H1 (cell line): ENCODE measurements at places on chromosomes 16 and 17. TPM values are rescaled to one million over a fixed set of nuclear protein-coding genes. Genes with fewer than 3 reads are reported as not detected.

GRCh38 chr17:50710025-50710424 is 2.3 kb upstream of the ANKRD40 start:
- DNase-seq: no peak

- no peak for DNase-seq
These were observed 8.9 kb downstream of the RHBDF2 start for GRCh38 chr17:76492123-76492988.

GRCh38 chr16:87127061-87127765 is 190.0 kb downstream of the C16orf95 start:
- DNase-seq: no peak

DNAH3 gene
- 0.71 and 0.78 TPM in 2 replicates for total RNA-seq

SRL gene
- total RNA-seq: 0.08 TPM in 1 of 2 replicates, not detected in the other
